ENCODE measurements at places on chromosomes 16 and 17.

DNA sequence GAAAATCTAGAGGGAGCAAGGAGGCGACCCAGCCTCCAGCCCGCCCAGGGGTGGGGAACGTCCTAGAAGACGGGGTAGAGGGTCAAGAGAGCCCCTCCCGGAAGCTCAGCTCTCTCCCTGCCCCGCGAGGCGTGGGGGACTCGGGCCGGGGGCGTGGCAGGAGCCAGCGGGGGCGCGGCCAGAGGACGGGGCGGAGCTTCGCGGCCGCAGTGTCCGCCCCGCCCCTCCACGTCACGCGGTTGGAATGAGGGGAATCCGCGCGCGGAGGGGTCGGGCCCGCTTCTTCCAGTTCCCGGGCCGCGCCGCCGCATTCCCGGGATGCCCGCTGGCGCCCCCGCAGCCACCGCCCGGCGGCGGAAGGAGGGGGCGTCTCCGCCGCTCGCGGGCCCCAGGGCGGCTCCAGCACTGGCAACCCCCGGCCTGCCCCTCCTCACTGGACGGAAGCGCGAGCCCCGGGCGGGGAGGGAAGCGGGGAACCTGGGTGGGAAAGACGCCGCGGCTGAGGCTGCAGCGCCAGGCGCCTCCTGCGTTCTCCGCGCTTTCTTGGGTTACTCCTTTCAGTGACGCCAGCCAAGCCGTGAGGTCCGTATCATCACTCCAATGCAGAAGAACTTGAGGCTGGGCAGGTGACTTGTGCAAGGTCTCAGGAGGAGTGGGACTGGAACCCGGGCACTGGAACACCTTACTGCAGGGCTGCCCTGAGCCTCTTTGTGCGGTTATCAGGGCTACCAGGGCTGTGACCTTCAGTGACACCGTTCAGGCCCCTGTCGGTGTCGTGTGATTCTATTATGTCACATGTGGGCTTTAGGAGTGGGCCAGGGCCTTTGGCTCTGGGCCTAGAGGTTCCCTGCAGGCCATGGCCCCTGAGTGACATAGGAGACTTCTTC lies 4.3 kb downstream of the MYO1C start:
- peak; percentile 93 for DNase-seq

GRCh38 chr17:50871898-50872297 lies 5.7 kb upstream of the TOB1 start:
- peak; percentile 15 for DNase-seq

DNA sequence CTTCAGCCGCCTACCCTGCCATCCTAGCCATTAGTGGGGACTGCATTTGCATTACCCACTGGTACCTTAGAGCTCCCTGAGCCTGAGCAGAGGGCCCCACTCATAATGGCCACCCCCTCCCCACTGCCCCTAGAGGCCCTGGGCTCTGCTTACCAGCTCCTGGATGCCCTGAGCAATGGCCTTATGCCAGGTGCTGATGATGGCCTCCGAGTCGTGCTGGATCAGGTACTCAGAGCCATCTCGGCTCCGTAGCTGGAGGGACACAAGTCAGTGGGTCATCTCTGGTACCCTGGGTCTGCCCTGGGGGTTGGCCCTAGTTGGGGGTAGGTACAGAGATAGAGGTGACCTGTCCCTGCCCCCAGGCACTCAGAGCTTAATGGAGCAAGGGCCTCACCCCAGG lies 34.9 kb downstream of the ARHGAP27 start:
- peak; percentile 43 for DNase-seq

- DNase-seq: no peak
Measured at GRCh38 chr17:76679239-76679638, 31.5 kb downstream of the MXRA7 start.

- no peak for DNase-seq
Measured at GRCh38 chr17:71387456-71387855, 733.4 kb upstream of the SOX9 start.

- no peak for DNase-seq
Measured at GRCh38 chr17:65895969-65896368, 296.0 kb downstream of the CEP112 start.

DNA sequence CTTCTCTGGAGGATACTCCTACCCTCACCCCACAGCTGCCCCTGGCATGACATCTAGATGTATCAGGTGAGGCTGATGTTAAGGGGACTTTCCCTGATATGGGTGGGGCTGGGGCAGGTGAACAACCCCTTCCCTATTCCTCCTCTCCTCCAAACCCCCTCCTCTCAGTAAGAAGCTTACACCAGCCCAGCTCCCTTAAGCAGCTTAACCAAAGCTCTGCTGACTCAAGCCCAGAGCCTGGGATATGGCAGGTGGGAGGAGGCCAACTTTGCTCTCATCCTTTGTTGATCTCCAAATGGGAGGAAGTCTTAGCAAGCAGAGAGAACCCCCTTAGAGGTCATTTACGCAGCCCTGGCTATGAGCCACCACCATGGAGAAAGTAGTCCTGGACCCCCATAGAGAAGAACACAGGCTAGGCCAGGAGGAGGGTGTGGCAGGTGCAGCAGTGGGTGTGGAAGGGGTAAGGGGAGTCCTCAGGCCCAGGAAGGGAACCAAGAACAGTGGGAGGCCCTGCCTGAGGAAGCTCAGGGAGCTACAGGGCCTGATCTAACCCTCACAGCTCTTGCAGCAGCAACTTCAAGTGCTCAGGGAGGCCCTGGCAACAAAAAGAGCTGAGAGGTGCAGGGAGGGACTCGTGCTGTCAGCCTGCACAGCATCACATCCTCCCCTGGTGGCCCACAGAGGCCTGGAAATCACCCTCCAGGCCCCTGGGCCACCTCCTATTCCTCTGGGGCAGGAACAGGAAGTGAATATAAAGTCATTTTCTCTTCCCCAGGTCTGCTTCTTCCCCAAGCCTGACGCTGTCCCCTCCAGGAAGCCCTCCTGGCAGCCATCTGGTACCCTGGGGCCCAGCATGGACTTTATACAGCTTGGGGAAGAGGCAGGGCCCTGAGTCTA lies 2.9 kb downstream of the UNC119 start:
- peak; percentile 79 for DNase-seq

DNA sequence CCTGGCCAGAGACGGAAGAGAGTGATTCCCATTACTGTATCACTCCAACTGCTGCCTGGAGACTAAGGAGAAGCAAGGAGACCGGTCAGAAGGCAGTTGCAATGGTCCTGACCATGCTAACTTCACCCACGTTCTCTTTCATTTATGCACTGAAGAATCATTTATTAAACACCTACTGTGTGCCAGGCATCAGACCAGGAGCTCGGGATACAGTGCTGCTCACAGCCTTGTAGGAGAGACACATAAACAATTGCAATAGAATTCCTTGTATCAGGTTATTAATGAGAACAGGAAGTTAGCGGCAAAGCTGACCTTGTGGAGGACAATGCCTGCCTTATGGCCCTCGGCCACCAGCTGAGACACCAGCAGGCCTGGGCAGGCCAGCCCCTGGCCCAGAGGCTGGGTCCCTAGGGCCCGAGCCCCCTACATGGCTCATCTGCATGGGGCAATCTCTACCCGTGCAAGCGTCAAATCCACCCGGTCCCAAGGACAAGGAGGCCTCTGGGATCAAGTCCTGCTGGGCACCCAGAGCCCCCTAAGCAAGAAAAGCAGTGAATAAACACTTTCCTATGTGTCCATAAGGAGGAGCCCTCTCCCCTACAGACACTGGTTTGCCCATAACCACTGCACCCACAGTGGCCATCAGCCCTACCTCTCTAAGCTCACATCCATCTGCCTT lies 8.6 kb upstream of the ENPP7 start:
- DNase-seq: no peak

GRCh38 chr17:29176558-29177351 lies 3.4 kb downstream of the MYO18A start:
- peak; percentile 79 for DNase-seq

Measured in ecto neural progenitor cell (in vitro differentiated cells).